ENCODE measurements at places on chromosomes 1 and 21.
A peak's percentile ranks its signal among the peaks of the same experiment; 100 is the strongest.

- no peak for DNase-seq
Measured at GRCh38 chr1:111867868-111868440, 112.3 kb downstream of the DDX20 start.

- no peak for DNase-seq
Measured at GRCh38 chr1:71521655-71522264, 440.9 kb upstream of the ZRANB2 start.

GRCh38 chr21:44444286-44444931 is 10.9 kb upstream of the LRRC3 start:
- no peak for DNase-seq

DNA sequence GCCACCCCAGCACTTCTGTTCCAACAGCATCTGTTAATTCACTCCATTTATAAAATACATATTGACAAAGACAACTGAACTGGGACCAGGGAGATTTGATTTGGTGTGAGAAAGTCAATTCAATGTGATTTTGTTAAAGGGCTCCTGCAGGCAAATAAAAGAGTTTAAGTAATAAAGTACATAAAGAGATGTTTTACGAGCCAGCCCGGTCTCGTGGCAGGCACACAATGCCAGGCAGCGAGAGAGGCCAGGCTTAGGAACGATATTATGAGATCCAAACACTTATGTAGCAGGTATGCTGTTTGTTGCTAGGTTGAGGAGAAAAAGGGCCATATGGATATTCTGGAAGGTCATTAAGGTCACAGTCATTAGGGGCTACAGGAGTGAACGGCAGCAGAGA is 227.1 kb downstream of the KCTD3 start:
- no peak for DNase-seq

DNA sequence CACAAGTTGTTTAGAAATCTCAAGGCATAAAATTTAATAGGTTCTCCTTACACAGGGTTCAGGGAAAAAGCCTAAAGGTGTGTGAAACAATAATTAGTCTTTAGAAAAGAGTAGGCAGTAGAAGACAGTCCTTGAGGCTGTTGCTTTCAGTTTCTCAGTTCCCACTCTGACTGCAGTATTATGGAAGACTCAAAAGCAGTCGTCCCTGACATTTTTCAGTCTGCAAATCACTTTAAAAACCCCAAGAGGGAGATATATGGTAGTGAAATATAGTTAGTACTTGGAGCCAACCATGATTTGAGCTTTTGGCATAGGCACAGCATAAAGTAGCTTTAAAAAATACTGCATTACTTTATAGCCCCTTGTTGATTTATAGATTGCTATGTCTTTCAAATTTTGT is 299.7 kb downstream of the OLFM3 start:
- no peak for DNase-seq

GRCh38 chr1:210298936-210299335 is 29.8 kb upstream of the HHAT start:
- DNase-seq: no peak

DNA sequence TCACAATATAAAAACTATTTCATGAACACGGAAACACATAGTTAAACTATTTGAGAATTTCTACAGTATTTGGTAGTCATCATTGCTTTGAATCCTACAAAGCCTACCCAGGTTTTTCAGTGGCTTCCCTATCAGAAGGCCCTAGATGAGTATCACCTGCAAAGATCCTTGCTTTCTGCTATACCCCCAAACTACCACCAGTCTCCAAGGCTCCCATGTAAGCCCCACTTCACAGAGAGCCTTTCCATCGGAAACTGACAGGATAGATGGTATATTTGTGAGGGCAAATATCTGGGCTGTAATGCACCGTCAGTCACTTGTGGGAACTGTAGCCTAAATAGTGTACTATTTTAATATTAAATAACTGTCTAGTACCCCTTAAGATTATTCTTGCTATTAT is 674.3 kb downstream of the BRINP3 start:
- no peak for DNase-seq

- peak; percentile 52 for DNase-seq
Measured at GRCh38 chr1:9942399-9942938, 722 bp downstream of the LZIC start.

DNA sequence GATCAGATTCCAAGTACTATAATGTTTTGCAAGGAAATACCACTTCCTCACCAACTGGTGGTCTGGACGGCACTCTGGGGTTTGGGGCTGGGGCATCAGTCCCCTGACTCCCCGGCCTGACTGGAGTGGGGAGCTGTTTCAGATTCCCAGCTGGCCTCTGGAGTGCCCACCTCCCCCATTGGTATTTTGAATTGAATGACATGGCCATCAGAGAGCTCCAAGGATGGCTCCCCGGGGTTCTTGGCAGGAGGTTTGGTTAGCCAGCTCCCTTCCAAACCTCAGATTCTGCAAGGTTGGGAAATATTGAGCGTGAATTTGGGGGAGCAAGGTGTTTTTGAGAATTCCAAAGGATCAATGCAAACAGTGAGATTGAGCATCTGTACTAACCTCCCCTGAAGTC is 2.2 kb upstream of the INAVA start:
- no peak for DNase-seq

GRCh38 chr1:225250432-225250831 is 177.4 kb downstream of the LBR start:
- DNase-seq: peak; percentile 14

- DNase-seq: no peak
Measured at GRCh38 chr1:156616463-156616862, 2.8 kb upstream of the HAPLN2 start.

DNA sequence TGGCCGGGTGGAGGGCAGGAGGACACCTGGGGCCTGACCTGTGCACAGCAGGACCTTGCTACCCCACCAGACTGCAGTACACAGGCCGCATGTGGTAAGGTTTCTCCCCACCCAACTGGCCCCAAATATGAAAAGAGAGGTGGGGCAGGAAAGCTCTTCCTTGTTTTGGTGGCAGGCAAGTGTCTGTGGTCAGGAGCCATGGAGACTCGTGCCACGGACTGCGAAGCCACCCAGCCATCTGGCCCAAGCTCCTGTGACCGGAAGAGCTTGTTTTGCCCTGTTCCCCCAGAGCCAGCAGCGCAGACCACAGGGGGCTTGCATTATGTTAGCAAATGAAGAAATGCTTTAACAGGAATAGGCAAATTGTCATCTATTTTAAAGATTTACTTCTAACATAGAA is 54.9 kb downstream of the OLIG1 start:
- no peak for DNase-seq

- no peak for DNase-seq
Measured at GRCh38 chr1:201894343-201895119, 5.8 kb downstream of the SHISA4 start.

- DNase-seq: no peak
Measured at GRCh38 chr1:84870591-84870990, 22.4 kb downstream of the LPAR3 start.

DNA sequence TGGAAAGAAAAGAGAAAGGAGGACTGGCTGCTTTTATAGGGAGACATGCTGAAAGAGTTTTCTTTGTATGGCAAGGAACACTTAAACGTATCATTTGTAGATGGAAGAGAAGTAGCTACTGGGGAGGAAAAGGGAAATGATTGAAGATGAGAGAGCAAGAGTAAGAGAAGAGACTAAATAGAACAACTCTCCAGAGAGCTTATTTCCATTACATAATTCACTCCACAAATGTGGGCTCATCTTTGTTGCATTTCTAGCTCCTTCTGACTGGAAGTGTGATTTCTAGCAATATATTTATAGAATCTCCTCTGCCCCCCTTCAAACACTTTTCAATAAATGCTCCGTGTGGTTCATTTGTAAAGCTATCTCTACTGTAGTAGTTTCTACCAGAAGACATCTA is 71.0 kb downstream of the ST6GALNAC5 start:
- DNase-seq: no peak

All from CD4-positive, alpha-beta T cell treated with Interleukin-12 subunit alpha and Interleukin-12 subunit beta, for 1 hour (primary cell).